ENCODE measurements at places on chromosomes 4 and X. TPM values are rescaled to one million over a fixed set of nuclear protein-coding genes. Genes with fewer than 3 reads are reported as not detected.

DNA sequence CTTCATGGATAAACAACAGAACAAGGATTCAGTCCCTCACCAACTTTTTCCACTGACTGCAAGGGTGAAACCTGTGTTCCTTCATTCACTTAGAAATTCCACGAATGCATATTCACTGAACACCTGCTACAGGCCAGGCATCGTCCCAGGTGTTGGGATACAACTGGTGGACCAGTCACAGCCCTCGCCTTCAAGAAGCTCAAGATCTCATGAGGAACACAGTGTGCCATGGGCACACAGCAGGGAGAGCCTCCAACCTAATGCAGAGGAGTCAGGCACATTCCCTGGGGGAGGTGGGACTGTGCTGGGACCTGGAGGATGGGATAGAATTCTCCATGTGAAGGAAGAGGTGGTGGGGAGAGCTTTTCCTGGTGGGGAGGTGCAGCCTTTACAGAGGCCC, 107.6 kb upstream of the PDLIM3 start:
- no peak for DNase-seq

GRCh38 chr4:139666735-139667281, 1.2 kb downstream of the MGST2 start:
- peak; percentile 57 for DNase-seq

- no peak for DNase-seq
Measured at GRCh38 chrX:122087341-122087740, 1039.9 kb downstream of the GLUD2 start.

DNA sequence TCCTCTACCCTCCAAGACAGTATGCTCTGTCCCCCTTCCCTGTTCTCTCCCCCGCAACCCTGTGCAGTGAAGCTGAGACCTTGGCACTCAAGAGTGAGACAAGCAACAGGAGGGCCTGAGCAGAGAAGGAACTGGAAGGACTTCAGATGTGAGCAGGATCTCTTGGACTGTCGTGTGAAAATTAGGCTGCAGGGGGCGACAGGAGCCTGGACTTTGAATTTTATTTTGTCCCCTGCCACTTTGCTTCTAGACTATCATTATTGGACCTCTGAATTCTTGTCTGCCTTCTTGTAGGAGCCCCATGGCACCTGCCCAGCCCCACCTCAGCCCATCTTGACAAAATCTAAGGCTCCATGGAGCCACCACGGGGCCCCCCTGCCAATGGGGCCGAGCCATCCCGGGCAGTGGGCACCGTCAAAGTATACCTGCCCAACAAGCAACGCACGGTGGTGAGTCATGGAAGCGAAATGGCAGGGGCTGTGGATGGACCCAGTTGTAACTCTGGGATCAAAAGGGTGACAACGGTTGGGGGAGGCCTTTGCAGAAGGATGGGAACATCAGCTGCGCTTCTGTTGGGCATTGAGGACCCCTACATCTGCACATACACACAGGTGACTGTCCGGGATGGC, 1.7 kb downstream of the ARAF start:
- no peak for DNase-seq

DNA sequence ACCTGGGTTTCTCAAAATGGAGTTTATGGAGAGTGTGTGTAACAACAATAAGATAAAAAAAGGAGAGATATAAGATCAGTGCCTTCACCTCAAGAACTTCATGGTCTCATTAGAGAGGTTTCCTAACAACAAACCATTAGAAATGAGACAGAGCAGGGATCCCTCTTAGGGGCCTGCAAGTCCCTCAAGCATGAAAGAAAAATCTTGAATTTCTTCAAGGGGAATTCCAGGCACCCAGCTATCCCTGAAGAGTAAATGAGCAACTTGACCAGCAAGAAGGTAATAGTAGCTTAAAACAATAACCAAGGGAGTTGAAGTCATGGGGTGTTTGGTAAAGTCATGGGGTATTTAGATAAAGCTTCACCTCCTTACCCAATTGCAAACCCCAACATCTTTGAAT, 49.7 kb upstream of the TLR3 start:
- no peak for DNase-seq

- DNase-seq, result peak; percentile 61
Measured at GRCh38 chrX:153766098-153766817, 2.2 kb downstream of the PLXNB3 start.

GRCh38 chr4:13907255-13907751, 279.8 kb upstream of the BOD1L1 start:
- DNase-seq, result peak; percentile 99

DNA sequence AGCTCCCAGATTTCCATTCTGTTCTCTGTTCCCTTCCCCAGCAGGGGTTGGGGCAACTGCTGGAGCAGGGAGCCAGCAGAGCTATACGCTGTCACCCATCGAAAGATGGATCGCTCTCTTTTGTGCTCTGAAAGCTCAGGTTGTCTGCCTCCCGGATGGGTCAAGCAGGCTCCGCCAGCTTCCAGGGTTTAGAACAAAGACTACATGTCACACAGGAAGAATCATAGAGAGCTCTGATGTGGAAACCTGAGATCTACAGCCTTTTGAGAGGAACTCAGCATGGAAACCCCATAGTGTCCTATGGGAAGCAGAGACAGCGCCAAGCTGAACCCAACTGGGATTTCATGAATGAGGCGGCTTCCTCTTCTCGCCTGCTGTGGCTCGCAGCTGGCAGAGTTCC, 205.4 kb downstream of the HS3ST1 start:
- no peak for DNase-seq

- DNase-seq, result peak; percentile 33
Measured at GRCh38 chrX:53441531-53442321, 7.6 kb upstream of the HSD17B10 start.

DNA sequence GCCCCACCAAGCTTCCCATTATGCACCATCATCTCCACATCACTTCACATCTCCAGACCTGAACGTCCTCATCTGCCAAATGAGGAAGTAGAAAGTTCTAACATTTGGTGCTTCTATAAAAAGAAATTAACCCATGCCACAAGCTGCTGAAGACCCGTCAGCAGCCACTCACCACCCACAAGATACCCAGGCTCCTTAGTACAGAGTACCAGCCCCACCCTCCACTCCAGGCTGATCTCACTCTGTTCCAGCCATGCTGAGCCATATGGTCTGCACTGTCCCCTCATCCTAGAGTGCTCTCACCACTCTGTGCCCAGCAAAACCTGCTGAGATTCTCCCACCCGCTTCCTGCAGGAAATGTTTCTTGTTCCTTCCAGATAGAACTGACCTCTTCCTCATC, 240.8 kb upstream of the PPARGC1A start:
- DNase-seq, result no peak

- DNase-seq, result no peak
Measured at GRCh38 chr4:19402581-19403065, 849.1 kb upstream of the SLIT2 start.

DNA sequence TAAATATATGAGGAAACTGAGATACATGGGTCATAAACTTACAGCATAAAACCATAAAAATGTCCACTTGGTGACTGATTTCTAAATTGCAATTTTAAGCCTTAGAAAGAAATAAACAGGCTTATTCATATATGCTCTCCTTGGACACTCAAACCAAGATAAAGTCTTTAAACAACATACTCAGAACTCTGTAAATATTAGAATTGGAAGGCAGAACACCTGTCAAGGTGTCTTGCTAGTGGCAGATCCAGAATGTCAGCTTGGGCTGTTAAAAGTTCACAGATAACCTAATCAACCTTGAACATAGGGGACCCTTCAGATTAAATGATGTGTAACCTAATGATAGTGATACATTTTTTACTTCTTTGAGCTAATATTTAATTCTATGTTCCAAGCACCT, 208.1 kb upstream of the ARSJ start:
- DNase-seq, result no peak

DNA sequence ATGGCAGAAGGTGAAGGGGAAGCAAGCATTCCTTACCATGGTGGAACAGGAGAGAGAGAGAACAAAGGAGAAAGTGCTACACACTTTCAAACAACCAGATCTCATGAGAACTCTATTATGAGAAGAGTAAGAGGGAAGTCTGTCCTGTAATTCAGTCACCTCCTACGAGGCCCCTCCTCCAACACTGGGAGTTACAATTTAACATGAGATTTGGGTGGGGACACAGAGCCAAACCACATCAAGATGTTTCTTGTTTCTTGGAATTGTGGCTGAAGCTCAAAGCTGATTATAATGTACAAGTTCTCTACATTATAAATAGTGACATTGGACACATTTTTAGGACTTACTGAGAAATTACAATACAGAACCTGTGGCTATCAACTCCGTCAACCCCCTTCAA, 29.5 kb upstream of the TAPT1 start:
- DNase-seq, result no peak

DNA sequence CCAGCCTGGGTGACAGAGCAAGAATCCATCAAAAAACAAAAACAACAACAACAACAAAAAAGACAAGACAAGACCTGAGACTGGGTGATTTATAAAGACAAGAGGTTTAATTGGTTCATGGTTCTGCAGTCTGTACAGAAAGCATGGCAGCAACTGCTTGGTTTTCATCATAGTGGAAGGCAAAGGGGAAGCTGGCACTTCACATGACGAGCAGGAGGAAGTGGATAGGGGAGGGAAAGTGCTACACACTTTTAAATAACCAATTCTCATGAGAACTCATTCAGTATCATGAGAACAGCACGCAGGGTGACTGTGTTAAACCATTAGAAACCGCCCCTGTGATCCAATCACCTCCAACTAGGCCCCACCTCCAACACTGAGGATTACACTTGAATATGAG, 28.4 kb upstream of the SLC10A7 start:
- no peak for DNase-seq

DNA sequence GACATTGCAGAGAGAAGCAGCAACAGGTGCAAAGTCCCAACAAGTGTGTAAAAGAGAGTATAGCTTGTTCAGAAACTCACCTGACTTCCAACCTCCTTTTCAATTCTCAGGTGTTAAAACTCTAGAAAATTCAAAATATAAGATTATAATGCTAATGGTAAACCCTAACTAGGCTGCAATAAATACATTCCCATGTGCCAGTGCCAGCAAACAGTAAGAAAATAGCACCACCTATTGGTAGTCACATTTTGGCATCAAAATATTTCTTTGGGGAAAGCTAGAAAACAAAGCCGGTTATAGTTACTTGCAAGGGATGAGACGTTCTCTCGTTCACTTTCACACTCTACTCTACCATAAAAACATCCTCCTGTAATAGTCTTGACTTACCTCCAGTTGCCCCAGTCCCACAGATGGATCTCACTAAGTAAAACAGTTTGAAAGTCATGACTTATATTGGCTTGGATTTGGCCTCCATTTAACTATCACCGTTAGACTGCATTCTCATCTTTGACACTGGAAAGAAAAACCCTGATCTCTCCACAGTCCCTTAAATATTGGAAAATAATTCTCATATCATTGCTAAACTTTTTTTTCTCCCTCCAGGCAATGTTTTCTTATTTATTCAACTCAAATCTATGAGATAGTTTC, 9.6 kb downstream of the BMP3 start:
- DNase-seq, result peak; percentile 6

DNA sequence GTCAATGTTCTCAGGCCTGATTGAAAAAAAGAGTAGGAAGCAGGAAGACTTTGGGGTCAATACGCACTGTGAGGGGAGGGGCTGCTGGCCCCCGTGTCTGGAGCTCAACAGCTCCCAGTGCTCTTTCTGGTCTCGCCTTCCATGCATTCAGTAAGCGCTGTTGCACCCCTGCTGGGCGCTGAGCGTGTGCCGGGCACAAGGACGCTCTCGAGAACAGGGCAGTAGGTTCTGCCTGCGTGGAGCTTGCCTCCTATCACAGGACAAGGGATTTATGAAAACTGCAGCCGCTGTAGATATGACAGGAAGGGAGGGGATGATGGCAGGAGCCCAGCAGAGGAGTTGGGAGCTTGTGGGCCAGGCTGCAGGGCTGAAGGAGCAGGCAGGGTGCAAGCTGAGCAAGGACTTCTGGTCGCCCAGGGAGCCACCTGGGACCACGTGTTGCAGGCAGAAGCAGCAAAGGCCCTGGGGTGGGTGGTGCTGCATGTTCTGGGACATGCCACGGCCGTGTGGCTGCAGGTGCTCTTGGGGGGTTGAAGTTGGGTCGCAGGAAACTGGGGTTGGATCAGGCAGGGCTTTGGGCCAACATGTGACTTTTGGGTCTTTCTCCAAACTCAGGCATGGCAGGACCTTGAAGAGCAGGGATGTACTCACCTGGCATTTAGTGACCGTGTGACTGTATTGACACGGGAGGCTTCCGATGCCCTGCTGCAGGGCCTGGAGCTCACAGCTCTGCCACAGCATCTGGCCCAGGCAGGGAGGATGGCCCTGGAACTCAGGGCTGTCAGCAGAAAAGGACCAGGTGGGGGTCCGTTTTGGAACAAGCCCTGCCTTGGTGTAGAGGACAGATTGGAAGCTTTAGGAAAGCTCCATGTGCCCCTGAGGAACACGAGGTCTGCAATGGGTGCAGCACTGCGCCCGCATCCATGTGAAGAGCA, 97.9 kb downstream of the CPZ start:
- DNase-seq, result no peak

DNA sequence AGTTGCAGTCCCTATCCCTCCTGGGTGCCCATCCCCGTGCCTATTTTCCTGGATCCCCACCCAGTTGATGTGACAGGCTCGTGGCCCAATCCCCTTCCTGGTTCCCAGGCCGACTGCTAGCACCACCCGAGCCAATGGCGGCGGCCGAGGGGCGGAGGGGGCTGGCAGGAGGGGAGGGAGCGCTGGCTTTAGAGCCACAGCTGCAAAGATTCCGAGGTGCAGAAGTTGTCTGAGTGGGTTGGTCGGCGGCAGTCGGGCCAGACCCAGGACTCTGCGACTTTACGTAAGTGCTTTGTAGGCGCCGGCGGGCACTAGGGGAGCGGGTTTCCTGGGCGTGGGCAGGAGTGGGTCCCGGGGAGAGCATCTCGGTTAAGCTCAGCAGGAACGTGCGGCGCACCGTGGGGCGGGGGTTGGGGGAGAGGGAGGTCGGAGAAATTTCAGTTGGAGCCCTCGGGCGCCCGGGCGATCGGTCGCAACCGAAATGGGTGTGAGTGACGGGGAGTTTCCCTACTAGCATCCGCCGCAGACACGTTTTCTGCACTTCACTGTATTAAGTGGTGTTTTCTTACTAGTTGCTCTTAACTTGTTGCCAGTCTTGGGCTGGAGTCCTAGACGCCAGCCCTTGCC, at the start of gene PLS3:
Gene PLS3, plus strand, starts transcription at position 197 of the 627 bp plus-strand sequence. CDS start 49,077 bp downstream, outside the sequence.
- peak; percentile 83 for DNase-seq

GRCh38 chr4:138085736-138086305, 156.3 kb downstream of the SLC7A11 start:
- no peak for DNase-seq

GRCh38 chr4:38805530-38806145, 1.0 kb upstream of the TLR1 start:
- no peak for DNase-seq

- DNase-seq, result peak; percentile 20
Measured at GRCh38 chrX:153226344-153227185, 47.5 kb downstream of the MAGEA1 start.

DNA sequence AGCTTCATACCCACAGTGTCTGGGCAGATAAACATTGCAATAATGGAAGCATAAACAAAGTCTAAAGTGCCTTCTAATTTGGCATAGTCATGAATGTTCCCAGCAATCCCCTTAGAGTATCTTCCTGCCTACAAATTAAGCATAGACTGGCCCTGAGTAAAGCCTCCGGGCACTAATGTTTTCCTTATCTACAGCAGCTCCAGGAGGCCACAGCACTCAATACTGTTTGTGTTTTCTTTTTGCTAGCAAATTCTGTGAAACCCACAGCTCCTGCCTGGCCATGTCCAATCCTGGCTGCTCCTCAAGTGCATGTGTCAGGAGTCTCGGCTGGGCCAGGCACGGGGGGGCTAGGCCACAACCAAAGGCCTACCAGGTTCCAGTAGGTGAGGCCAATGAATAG, 102.7 kb upstream of the TBC1D9 start:
- DNase-seq, result peak; percentile 14

The DNAAF6 gene
- not detected for total RNA-seq

The VGLL1 gene
- 1.3 TPM for total RNA-seq

The REELD1 gene
- not detected for total RNA-seq

The EVC2 gene
- total RNA-seq, result 3.5 TPM

The SPANXN4 gene
- total RNA-seq, result not detected

The ANOS1 gene
- 15.3 TPM for total RNA-seq

The MGST2 gene
- 16.5 TPM for total RNA-seq

Data from astrocyte (in vitro differentiated cells and primary cell).